Gastroesophageal sphincter (tissue), 4 donors: ENCODE measurements at places on chromosomes 5 and 9.
A peak's percentile ranks its signal among the peaks of the same experiment; 100 is the strongest.

GRCh38 chr5:119255571-119256356 lies 100.1 kb upstream of the TNFAIP8 start:
- ATAC-seq, result no peak

GRCh38 chr5:8020861-8021514 lies 152.0 kb downstream of the MTRR start:
- no peak for ATAC-seq

DNA sequence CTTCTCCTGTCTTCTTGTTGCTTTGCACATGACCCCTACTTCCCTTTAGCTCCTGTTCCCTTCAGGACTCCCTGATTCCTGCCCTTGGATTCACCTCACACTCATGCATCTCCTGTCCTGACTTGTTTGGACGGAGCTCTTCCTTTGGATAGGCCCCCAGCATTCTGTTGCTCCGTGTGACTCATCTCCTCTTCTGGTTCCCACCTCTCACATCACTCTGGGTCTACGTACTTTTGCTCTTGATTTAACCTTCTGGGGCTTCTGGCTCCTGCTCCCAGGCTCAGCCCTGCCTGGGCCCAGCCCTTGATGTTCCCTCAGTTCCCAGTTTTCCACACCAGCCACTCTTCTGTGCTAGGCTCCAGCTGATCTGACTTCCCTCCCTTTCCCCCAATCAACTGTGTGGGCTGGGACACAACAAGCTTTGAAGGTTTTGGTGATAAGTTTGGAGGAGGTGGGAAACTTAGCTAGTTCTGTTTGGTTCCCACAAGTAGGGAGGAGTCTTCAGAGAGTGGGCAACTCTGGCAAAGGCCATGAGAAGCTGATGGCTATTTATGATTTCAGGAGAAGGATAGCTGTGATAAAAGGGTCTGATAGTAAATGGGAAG lies 331.5 kb downstream of the ARHGEF28 start:
- no peak for ATAC-seq

GRCh38 chr9:115261656-115262081 lies 143.7 kb upstream of the TNC start:
- ATAC-seq, result no peak

GRCh38 chr5:179275381-179275878 lies 69.8 kb downstream of the ADAMTS2 start:
- peak; percentile 27 for ATAC-seq

GRCh38 chr9:111516061-111516465 lies 8.9 kb upstream of the ZNF483 start:
- ATAC-seq, result no peak

DNA sequence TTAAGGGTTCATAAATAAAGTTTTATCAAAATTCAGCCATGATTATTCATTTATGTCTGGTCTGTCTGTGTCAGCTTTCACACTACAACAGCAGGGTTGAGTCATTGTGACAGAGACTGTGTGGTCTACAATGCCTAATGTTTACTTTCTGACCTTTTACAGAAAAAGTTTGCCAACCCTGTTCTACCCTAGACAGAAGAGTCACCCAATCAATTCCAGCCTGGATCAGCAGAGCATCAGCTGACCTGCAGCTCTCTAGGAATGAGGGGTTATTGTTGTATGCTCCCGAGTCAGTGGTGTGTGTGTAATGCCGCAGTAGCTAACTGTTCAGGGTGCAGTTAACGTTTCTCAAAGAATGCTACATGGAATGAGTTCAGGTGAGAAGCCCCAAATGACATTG lies 87.3 kb downstream of the HRH2 start:
- no peak for ATAC-seq

DNA sequence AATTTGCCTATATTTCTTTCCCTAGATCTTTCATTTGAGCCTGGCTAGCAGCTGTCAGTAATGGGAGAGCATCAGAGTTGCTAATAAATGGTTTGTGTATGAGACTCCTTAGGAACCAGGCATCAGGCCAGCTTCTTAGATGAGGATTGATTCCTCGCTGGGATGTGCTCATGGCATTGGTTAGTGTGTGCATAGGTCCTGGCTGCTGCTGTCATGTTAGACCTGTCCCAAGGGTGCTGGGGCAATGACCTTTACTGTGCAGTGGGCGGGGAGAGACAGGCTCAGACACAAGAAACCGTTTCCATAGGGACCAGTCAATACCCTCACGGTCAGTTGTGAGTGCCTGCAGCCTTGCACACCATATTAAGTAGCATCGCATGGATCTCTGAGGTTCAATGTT lies 112.3 kb upstream of the NR3C1 start:
- ATAC-seq, result no peak

GRCh38 chr5:120306303-120306702 lies 157.8 kb upstream of the PRR16 start:
- no peak for ATAC-seq

- ATAC-seq, result no peak
Observed at GRCh38 chr5:157259699-157260098, 6.2 kb upstream of the CYFIP2 start.

DNA sequence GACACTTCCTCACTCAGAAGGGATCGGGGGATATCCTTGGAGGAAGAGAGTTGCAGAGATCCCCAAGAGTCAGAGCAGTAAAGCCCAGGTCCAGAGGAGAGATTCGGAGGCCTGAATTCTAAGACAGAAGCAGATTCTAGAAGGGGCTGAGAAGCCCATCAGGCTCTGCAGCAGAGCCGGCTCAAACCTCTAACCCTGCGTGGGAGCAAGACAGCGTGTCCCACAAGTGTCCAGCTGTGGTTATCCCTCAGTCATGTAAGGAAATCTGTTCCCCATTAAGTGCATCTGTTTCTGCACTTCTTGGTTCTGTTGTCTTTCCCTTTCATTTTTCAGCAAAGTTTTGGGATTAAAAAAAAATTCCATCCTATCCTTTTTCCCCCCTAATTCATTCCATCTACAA lies 4.8 kb upstream of the DIAPH1 start:
- ATAC-seq, result no peak
